ENCODE measurements at places on chromosomes 1 and 21.

DNA sequence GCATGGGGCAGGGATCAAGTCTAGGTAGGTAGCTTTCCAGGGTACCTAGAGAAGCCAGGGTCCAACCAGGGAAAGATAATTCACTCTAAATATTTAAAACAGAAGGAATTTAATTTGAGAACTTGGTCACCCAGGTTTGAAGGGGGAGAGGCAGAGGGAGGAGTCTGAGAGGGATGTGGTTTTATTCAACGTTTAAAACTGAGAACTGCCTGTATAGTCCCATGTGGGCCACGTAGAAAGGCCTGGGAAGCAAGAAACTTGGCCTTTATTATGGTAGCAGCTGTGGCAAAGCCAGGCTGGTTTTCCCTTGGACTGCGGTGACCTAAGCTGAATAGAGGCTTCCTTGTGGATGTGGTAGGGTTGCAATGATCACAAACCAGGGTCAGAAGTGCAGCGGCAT, 42.0 kb upstream of the DUSP10 start:
- no peak for DNase-seq

GRCh38 chr1:107244709-107245500, 104.1 kb downstream of the NTNG1 start:
- DNase-seq = no peak

- DNase-seq = no peak
Measured at GRCh38 chr21:43691086-43691795, 27.7 kb upstream of the PDXK start.

DNA sequence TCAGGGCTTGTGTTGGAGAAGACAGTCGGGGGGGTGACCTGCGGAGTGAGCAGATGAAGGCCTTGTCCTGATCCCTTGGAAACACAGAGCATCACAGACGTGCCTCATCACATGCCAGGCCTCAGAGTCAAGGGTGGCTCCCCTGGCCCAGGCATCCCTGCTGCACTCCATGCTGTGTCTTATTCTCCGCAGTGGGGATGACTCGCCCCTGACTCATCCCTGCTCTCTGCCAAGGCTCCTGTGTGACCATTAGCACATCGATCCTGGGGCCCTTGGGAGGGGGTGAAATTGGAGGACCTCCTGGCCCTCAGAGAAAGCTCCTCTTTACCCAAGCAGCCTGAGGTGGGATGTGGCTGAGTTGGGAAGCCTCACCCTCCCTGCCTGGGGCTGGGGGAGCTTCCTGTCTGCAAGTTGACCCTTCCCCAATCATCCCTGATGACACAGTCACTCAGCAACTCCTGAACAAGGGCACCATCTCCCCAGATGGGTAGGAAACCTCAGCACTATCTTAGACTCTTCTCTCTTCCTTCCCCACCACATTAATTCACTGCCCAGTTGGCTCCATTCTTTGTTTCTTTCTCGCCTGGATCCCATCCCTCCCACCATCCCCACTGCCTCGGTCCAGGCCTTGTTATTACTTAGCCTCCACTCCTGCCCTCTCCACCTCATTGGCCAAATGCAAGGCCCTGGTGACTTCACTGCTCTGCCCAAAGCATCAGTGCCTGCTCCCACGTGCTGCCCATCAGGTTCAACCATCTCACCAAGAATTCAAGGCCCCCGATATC, 74.6 kb downstream of the CAMK2N1 start:
- DNase-seq = no peak

DNA sequence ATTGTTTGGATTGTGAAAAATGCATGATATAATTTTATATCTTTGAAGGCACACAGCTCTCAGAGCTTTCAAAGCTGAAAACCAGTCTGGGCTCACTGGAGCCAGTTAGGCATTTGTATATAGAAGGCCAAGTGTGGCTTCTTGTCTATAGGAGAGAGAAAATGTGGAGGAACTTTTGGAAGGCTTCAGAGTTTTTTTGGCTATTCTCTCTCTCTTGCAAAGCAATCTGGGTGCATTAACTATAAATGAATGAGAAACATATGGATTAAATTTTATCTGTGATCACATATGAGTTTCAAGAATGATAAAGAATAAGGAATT, 216.7 kb upstream of the HOOK1 start:
- DNase-seq = no peak

- no peak for DNase-seq
Measured at GRCh38 chr1:20584890-20585289, 4.0 kb upstream of the CDA start.

- DNase-seq = no peak
Measured at GRCh38 chr1:19113697-19114092, 96.4 kb downstream of the UBR4 start.

- no peak for DNase-seq
Measured at GRCh38 chr21:31952828-31953227, 80.0 kb downstream of the HUNK start.

DNA sequence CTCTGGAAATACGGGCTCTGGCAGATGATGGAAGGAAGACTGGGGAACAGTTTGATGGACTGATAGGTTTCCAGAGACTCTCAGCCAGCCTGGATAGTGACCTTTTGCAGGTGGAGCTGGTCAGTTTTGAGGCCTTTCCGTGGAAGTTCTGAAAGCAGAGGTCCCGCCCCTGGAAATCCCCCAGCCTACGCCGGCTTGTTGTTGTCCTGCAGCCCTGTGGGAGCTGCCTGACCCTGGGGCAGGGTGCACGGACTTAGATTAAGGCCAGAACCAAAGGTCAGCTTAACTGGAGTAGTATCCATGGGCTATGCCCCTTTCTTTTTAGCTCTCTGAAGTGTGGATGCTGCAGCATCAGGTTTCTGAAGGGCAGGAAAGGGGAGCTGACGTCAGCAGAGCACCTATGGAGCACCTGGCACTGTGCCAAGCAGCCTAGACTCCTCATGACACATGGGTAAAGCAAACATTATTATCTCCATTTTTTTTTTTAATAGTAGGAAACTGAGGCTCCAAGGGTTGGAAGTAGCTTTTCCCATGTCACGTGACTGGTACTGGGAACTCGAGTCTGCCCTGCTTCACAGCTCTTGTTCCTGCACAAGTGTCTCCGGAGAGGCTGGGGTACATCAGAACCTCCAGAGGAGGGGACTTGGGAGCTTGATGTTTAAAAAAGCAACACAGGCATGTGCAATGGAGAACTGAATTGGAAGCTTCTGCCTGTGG, 38.5 kb downstream of the IER5 start:
- no peak for DNase-seq

GRCh38 chr21:46325073-46325912, 1.3 kb downstream of the PCNT start:
- peak; percentile 20 for DNase-seq

GRCh38 chr1:101193733-101194169, 43.1 kb upstream of the S1PR1 start:
- DNase-seq = no peak

GRCh38 chr1:231665726-231666125, 39.1 kb downstream of the DISC1 start:
- no peak for DNase-seq

GRCh38 chr1:14899686-14900085, 253.9 kb upstream of the TMEM51 start:
- no peak for DNase-seq

DNA sequence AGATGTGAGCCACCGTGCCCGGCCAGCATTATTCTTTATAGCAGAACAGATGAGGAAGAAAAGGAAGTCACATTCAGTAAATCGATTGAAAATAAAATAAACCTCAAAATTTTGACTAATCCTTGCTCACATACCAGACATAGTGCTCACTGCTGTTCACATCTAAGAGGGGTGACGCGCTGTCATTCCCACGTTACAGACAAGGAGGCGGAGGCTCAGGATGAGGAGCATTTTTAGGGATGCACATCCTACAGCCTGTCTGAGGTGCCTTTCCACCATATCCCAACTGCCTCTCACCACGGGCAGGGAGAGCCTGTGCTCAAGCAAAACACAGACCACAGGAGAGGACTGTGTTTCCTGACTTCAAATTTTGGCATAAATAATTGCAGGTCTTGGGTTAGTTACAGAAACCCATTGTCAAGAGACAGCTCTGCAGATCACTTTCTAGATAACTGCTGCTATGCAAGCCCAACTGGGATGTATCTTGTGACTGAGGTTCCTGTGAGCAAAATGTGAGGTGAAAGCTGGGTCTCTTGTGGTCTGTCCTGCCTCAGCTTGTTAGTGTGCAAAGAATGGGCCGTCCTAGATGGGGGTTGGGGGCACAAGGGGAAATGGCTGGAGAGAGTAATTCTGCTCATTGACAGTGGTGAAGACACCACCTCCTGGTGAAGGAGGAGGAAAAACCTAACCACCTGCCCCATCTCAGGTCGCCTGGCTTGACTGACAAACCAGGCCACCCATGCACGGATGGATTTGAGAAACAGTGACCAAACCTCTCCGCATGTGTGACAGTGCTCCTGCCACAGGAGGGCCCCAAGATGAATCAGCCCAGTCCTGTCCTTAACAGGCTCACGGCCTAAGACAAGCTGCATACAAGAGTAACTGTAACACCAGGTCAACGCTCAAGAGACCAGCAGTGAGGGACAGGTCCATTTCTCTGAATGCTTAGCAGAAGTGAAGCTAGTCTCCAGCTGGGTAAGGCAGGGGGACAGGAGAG, 8.2 kb downstream of the TNN start:
- DNase-seq = no peak

GRCh38 chr1:45913731-45914501, 110.5 kb downstream of the MAST2 start:
- DNase-seq = no peak

- DNase-seq = no peak
Measured at GRCh38 chr1:56535362-56535761, 44.0 kb downstream of the PLPP3 start.
